ENCODE measurements at places on chromosomes 2 and 18.

GRCh38 chr2:117775703-117776219 lies 38.7 kb upstream of the DDX18 start:
- DNase-seq = no peak

- no peak for DNase-seq
Measured at GRCh38 chr2:197232010-197232409, 78.6 kb downstream of the ANKRD44 start.

- DNase-seq = no peak
Measured at GRCh38 chr2:178704876-178705275, 102.3 kb downstream of the TTN start.

DNA sequence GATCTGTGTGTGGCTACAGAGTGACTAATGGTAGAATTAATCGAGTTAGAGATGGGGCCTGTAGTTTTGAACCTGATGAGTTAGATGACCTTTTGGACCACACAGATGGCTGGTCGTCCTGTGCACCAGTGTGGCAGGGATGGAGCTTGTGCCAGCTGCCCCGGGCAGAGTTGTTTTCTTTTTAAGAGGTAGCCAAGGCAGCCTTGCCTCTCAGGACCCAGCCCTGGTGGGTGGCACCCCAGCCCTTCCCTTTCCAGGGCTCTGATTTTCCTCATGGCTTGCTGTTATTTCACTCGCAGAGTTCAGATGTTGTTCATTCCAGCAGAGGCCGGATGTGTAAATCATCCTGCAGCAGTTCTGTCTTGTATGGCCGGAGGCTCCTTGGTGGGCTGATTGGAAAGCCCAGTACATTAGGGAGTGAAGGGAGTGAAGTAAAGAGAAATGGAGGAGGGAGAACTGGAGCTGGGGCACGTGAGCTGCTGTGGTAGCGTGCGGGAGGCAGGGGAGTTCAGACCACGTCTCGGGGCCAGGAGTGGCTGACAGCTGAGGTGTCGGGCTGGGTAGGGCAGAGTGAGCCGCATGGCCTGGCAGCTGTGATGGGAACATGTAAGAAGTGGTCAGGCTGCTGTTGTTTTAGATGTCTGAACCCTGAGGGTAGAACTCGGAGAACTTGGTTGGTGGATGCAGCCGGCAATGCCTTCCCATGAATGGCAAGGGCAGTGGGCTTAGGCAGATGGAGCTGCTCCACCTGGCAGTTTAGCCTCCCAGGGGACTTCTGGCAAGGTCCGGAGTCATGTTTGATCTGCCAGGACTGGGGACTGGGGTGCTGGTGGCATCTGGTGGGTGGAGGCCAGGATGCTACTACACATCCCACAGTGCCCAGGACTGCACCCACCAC lies 28.8 kb downstream of the ASAP2 start:
- DNase-seq = no peak

DNA sequence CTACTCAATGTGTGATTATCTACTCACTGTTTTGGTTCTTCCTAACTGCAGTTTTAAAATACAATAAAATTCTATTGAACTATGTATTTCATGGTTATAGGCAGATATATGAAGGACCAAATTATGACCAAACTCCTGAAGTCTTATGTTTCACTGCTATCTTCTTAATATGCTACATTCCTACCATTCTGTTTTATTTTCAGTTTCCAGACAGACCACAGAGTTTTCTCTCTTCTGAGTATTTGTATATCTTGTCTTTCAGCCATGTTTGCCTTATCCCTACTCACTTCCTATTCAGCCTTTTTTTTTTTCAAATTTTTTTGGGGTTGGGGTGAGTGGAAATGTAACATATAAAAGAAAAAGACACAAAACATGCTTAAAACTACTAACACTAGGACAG lies 6.3 kb downstream of the RFTN2 start:
- DNase-seq = no peak

DNA sequence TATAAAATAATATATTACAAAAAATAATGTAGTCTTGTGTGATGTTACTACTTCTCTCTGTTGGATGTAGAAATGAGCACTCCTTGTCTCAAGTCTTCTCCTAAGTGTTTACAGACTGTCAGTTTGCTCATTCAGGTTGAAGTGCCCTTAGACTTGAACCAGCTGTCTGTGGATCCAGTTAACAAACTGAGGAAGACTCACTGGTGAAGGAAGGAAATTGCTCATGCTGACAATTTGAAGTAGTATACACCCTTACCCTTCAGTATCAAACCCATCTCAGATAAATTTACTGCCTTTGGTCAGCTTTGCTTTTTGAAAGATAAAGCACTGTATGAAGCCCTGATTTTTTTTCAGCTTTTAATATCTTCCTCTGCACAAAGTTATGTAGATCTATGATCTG lies 854.2 kb upstream of the ZEB2 start:
- DNase-seq = no peak

- DNase-seq = no peak
Measured at GRCh38 chr2:230619491-230619890, 93.2 kb upstream of the CAB39 start.

DNA sequence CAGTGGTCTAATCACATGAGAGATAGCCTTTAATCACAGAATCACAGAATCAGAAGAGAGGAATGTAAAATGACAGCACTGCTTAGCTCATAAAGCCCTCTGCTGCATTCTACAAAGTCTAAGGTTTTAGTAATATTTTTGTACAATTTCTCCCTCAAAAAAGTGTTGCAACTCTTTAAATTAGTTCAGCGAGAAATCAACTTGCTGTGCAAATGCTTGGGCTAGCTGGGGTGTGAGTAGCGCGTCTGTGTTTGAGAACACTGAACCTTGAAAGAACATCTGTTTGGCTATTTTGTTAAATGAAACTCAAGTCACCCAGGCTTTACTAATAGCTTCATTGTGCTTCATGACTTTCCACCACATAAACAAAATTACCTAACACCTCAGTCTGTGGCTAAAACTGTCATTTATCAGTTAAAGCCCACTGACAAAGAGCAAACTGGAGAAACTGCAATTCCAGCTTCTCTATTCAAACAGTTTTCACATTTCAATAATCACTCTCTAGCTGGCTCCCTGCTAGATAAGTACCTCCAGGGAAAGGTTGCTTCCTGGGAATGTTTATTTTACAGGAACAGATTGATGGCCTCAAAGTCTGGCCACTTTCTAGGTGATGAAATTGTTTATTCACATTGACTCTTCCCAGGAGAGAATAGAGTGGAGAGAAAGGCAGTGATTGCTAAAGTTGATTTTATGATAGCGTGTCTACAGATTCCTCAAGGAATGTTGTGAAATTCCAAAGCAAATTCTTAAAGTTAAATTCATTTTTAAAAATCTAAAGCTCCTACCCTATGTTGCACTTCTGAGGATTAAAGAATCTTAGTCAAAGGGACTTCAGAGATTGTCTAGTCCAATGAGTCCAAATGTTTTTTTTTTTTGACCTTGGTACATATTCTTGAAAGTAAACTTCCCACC lies 36.0 kb upstream of the STAT1 start:
- DNase-seq = no peak

DNA sequence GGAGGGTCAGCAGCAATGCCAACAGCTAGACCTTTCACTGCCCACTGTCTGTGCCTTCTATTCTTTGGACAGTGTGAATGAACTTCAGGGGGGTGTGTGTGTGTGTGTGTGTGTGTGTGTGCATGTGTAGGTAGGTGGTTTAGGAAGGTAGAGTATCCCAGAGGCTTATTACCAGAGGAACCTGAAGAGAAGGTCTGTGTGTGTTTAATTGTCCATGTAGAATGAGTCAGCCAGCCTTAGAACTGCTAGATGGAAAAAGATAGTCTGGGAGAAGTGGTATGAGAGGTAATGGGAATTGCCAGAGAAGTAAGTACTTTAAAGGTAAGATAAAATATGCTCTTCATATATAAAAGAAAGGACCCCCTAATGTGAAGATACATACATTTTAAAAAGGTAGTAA lies 522.2 kb downstream of the PIK3C3 start:
- no peak for DNase-seq

- DNase-seq = no peak
Measured at GRCh38 chr2:220320326-220320725, 692.9 kb downstream of the SLC4A3 start.

DNA sequence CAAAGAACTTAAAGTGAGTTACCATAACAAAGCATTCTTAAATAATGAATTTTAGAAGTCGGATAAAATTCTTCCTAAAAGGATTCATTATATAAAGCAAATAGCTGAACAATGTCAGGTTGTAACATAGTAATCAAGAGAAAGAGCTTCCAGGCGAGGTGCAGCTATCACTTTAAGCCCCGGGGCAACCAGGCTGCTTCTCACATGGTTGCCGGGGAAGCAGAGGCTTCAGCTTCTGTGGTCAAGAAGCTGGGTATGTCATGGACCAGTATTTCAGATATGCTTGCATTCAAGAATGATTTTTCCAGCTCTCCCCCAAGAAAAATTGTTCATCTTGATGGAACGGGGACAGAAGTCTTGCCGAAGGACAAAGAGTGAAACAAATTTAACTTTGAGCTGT lies 23.6 kb upstream of the KYNU start:
- no peak for DNase-seq

DNA sequence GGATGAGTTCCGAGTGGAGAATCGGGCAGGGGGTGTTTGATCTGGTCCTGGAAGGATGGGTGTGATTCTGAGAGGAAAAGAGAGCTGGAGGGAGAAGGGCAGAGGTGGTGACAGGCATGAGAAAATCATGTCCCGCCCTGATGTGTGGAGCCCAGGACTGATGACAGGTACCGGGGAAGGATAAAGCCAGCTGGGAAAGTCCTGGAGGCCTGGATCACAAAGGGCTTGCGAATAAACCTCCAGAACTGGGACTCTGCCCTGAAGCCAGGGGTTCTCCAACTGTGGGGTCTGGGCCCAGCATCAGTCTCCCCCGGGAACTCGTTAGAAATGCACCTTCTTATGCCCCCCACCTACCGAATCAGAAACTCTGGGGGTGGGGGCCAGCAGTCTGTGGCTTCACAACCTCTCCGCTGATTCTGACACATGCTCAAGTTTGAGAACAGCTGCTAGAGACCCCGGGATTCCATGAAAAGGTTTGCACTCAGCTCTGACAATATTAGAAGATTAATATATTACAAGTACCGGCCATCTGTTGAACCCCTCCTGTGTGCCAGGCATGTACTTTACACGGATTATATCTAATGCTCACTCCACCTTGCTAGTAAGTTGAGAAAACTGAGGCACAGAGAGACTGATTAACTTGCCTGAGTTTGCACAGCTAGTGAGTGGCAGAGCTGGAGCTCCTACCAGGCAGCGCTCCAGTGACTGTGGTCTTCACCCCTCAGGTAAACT lies 8.0 kb downstream of the TNFRSF11A start:
- no peak for DNase-seq

- no peak for DNase-seq
Measured at GRCh38 chr2:100039291-100039980, 103.0 kb downstream of the AFF3 start.

GRCh38 chr18:35478520-35479435 lies 19.0 kb downstream of the INO80C start:
- DNase-seq = no peak

DNA sequence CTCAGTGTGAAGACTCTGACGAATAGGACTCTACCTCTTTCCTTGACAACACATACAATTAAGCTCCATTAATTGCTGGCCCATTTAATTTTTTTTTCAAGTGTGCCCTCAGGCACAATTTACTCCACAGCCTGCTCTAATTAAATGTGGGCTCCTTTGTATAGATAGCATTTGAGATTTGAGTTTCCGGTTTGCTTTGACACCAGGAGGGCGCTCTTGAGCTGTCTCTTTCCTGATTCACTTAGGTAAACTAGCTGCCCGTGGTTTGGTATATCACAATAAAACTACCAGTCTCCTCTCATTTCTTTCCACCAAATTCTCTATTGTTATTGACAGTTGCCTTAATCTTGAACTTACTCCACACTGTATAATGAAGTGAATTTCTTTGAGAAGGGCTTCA lies 666.0 kb downstream of the DSC3 start:
- no peak for DNase-seq

- no peak for DNase-seq
Measured at GRCh38 chr2:18373664-18374063, 186.8 kb downstream of the RDH14 start.
